Activated CD8-positive, alpha-beta memory T cell treated with anti-CD3 and anti-CD28 coated beads, Interleukin-2, amount 50 U/mL, for 48 hours (primary cell): ENCODE measurements at places on chromosomes 5 and 9.

GRCh38 chr9:124321416-124321815, 63.7 kb downstream of the NEK6 start:
- DNase-seq, result no peak

DNA sequence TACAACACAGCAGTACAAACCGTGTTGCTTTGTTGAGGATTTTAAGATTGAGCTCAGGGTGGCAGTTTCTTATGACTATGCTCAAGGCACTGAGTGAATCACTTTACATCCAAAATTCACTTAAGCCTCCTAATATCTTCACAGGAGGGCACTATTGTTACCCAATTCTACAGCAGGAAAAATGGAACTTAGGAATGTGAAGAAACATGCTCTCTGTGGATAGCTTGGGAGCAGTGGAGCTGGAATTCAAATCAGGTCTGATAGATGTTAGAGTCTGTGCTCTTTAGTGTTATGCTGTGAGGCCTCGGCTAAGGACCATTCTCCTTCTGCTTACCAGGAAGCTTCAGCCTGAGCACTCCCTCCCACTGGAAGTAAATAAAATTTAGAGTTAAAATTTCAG, 18.7 kb upstream of the HMHB1 start:
- no peak for DNase-seq

DNA sequence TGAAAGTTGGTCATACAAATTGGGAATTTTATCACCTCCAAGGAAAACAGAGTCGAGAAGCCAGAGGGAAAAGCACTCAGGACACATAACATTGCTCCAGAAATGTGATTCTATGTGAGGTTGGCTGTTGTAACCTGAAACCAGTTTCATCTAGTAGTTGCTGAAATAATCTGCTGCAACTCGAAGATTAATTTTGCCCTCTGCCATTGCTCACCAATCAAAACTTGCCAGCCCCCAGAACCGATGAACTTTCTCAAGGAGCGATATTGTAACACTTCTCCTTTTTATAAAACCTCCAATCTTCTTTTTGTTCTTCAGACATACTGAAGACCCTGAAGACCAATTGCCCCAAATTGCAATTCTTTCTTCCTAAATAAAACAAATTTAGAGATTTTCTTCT, 31.1 kb downstream of the C5orf58 start:
- DNase-seq, result no peak

DNA sequence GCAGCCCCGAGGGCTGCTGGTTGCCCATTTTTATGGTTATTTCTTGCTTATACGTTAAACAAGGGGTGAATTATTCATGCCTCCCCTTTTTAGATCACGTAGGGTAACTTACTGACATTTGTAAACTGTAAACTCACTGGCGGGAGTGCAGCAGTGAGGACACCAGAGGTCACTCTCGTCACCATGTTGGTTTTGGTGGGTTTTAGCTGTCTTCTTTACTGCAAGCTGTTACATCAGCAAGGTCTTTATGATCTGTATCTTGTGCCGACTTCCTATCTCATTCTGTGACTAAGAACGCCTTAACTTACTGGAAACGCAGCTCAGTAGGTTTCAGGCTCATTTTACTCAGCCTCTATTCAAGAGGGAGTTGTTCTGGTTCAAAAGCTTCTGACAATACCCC, 155.0 kb upstream of the PRDM9 start:
- no peak for DNase-seq

DNA sequence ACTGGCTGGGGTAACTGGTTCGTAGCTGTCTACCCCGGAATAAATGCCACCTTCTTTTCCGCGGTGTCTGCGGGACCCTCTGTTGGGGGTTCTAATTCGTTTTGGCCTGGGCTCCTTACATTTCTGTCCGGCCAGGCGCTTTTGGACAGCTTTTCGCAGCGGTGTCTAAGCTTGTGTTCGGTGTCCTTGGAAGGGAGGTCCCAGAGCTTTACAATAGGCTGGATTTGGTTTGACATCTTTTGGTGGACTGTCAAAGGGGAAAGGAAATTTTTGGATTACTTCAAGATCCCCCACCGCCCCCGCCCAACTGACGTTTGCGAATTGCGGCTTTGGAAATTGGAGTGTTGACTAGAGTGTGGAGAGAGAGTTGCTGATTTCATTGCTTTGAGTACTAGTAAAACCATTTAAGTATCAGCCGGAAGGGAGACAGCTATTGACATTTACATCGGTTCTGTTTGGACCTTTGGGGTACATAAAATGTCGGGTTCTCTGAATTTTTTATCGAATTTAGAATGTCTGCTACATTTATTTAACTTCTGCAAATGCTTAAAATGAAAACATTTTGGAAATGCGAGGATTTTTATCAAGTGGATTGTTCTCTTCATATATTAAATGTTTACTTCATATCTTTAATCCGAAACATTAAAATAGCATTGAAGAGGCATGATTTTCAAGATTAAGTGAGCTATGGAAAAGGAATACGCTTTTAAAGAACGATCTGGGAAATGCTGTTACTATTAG, 4.7 kb upstream of the PURA start:
- no peak for DNase-seq

- DNase-seq, result no peak
Measured at GRCh38 chr9:80282766-80283165, 711.0 kb downstream of the TLE4 start.

DNA sequence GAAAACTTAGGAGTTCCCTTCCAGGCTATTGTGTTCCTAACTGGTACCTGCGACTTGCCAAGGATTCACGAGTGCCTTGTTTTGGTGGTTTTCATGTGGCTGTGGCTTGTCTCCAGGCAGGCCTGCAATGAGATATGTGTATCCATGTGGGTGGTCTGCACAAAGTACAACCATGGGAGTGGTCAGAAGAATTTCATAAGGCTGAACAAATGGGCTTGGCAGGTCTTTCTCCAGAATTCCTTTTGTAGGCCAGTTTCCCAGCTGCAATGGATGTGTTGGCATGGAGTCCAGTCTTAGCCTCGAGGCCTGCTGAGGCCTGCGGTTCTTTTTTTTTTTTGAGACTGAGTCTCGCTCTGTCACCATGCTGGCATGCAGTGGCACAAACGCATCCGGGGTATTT, 28.8 kb upstream of the MELK start:
- no peak for DNase-seq

- DNase-seq, result no peak
Measured at GRCh38 chr5:62828742-62829603, 250.4 kb downstream of the LRRC70 start.

DNA sequence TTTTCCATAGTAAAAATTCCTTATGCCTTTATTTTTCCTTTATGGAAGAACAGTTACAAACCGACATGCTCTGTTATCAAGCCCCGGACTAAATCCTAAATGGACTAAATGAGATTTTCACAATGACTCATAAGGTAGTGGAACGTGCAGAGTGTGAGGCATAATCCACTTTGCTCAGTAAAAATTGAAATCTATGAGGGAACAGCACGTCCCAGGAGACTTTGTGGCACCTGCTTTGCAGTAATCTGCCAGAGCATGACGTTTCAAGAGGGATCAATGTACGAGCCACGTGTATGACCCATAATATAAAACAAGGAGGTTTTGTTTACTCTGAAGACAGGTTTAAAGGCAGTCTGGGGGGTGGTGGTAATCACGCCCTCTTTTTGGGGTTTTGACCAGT, 83.8 kb upstream of the GNA14 start:
- no peak for DNase-seq
